IMR-90 (cell line): ENCODE measurements at places on chromosomes 6 and 20. TPM values are rescaled to one million over a fixed set of nuclear protein-coding genes. Genes with fewer than 3 reads are reported as not detected.

GRCh38 chr6:167291623-167292300 is 647 bp downstream of the UNC93A start:
- no peak for DNase-seq
- H3K4me1 ChIP-seq = no peaks in the 10 kb centered on the region
- H3K27me3 ChIP-seq = no peaks in the 10 kb centered on the region
- no peak overlapping the region for H3K4me3 ChIP-seq
- H3K27ac ChIP-seq = no peak overlapping the region

GRCh38 chr6:117503211-117503610 is 20.7 kb downstream of the DCBLD1 start:
- DNase-seq = no peak
- no peak overlapping the region for H3K4me3 ChIP-seq
- peaks cover 18% of the 10 kb centered on the region for H3K4me1 ChIP-seq
- H3K27ac ChIP-seq = no peak overlapping the region
- no peaks in the 10 kb centered on the region for H3K27me3 ChIP-seq

DNA sequence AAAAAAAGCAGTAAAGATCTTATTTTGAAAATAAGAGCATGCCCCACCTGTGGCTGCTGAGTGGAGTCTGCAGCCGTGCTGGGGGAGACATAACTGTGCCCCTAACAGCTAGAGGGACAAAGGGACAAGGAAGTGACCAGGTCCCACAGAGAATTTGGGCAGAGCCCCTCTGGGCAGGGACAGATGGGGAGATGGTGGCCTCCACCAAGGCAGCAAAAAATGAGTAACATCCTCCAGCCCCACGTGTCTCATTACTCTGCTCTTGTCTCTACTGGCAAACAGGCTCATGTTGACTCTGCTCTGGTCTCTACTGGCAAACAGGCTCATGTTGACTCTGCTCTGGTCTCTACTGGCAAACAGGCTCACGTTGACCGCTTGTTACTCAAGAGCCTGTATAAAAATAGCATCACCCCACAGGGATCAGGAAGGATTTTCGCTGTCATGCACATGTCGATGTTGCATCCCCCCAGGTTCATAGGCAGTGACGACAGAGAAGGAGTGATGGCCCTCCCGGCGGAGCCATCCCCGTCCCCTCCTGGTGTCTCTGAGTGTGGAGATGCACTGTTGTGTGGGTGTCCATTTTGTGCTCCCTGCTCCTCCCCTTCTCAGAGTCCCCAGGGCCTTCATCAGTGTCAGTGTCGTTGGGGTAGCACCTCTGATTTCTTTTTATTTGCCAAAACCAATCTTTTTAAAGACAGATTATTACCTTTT is 17.3 kb upstream of the PCMTD2 start:
- H3K4me1 ChIP-seq = no peaks in the 10 kb centered on the region
- peaks cover 13% of the 10 kb centered on the region for H3K27me3 ChIP-seq
- DNase-seq = no peak
- H3K27ac ChIP-seq = no peak overlapping the region
- H3K4me3 ChIP-seq = no peak overlapping the region

DNA sequence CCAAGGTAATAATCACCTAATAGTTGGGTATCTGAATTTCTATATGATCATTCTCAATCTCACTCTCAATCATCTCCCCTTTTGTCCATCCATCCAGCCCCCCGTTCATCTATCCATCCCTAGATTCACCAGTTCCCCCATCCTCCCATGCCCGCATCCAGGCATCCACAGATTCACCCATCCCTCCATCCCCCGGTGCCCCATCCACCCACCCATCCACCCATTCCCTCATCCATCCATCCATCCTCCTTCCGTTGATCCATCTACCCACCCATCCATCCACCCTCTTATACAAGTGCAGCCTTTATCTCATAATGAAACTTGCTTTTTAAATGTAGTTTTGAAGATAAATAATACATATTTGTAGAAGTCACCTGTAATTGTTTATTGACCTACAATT is 76.5 kb downstream of the EYA4 start:
- no peaks in the 10 kb centered on the region for H3K27me3 ChIP-seq
- H3K4me1 ChIP-seq = peaks cover 5% of the 10 kb centered on the region
- no peaks in the 10 kb centered on the region for H3K36me3 ChIP-seq
- DNase-seq = no peak

DNA sequence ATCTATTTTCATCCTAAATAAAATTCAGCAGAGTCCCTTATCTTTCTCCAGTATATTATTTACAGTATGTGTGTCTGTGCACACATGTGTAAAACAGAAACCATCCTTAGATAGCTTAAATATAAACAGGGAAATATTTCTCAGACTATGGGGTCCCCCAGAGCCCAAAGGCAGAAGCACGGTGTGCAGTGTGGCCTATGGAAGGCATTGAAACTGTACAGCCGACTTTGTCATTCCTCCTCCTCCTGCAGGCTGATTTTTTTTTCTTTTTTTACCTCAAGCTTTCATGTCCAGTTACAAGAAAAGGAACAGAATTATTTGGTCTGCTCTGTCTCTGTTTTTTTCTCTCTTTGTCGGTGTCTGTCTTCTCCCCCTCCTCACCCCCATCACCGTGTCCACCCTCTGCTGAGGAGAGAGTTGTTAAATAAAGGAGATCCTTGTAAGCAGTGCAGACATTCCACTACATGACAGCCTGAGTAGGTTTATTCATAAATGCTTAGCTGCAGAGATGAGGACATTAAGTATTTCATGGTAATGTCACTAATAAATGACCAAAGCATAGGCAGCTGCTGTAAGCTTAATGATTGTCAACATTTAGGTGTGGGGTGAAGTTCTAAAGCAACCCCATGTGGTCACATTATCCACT is 31.8 kb upstream of the SLC35D3 start:
- H3K27ac ChIP-seq = no peak overlapping the region
- no peak for DNase-seq
- peaks cover 5% of the 10 kb centered on the region for H3K4me1 ChIP-seq
- no peaks in the 10 kb centered on the region for H3K36me3 ChIP-seq
- H3K4me3 ChIP-seq = no peak overlapping the region

DNA sequence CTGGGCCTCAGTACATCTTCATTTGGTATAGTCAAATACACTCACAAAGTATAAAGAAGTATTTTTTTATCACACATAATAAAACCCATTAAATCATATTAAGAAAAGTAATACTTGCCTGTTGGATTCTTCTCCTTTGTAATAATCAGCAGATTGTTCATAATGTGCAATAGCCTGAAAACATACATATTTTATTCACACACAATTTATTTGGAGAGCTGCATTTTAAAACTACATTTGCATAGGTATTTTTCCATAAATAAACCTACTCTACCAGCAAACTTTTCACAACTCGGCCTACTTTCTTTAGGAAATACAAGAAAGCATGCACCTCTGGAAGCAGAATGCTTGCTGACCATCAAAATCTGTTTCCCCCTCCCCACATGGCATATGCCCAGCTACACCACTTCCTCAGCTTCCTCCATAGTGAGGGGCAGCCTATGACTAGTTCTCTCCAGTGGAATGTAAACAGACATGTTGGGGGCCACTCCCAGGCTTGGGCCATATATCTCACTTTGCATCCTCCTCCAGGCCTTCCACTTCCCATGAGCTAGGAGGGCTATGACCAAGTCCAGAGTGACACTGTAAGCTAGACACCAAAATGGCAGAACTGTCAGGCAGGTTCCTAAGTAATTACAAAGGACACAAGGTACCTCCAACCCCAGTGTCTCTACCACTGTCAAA is 28.3 kb downstream of the GZF1 start:
- no peak for DNase-seq
- peaks cover 32% of the 10 kb centered on the region for H3K36me3 ChIP-seq
- no peaks in the 10 kb centered on the region for H3K27me3 ChIP-seq
- H3K4me1 ChIP-seq = peaks cover 4% of the 10 kb centered on the region; the same call in 1 of the 2 replicates
- no peak overlapping the region; the same call in 1 of the 2 replicates for H3K27ac ChIP-seq

DNA sequence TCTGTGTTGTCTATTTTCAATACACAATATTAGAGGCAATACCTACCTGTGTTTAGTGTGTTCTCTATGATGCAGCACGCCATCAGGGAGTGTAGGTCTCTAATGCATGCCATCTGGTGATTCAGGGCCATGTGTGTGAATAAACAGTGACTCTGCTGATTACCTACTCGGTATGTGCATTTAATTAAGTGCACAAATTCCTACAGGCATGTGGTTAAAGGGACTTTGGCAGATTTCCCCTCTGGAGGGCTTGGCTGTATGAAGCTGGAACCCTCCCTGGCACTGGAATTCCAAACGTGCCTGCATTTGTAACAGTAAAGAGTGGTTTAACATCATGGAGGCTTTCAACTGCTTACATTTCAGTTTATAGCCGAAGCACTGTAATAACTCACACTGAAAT is 401.5 kb upstream of the SASH1 start:
- H3K36me3 ChIP-seq = no peaks in the 10 kb centered on the region
- no peak for DNase-seq
- no peak overlapping the region for H3K4me3 ChIP-seq

DNA sequence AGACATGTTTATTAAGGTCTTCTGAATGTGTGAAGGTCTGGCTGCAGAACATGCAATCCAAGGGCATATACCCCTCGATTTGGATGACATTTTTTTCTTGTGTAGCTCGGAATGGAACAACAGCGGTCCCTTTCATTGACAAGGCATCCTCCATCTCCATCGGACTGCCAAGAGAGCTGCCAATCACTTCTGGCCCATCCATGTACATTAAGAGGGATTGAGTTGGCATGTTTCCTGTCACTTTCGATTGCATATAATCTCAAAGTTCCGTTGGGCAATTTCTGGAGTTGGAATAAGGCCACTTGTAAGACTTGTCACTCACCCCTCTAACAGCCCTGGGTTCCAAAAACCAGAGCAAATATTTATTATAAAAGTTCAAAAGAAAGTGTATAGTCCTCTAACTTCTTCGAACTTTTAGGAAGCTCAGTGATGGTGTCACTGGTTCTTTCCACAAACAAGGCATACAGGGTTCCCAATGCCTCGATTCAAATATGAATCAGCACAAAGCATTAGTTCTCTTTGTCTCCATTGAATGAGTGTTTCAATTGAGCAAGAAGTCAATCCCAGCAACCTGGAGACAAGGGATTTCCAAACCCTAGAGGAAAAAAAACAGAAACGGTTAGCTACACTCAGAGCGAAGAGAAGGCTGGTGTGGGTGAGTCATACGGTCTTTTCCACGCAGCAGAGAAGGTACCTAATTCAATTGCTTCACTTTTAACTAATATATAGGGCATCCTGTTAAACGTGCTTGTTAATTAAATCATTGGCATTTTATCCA is 10.9 kb downstream of the ZNF217 start:
- H3K4me3 ChIP-seq = no peak overlapping the region
- peaks cover 22% of the 10 kb centered on the region for H3K4me1 ChIP-seq
- H3K27ac ChIP-seq = peak overlapping the region; percentile 57
- peak; percentile 95 for DNase-seq
- no peaks in the 10 kb centered on the region for H3K27me3 ChIP-seq

- H3K4me1 ChIP-seq = peaks cover 13% of the 10 kb centered on the region
- no peak overlapping the region for H3K4me3 ChIP-seq
- H3K27ac ChIP-seq = no peak overlapping the region
- no peak for DNase-seq
- no peaks in the 10 kb centered on the region for H3K27me3 ChIP-seq
- H3K36me3 ChIP-seq = no peaks in the 10 kb centered on the region
These were observed 157.4 kb downstream of the JARID2 start for GRCh38 chr6:15403094-15403755.

DNA sequence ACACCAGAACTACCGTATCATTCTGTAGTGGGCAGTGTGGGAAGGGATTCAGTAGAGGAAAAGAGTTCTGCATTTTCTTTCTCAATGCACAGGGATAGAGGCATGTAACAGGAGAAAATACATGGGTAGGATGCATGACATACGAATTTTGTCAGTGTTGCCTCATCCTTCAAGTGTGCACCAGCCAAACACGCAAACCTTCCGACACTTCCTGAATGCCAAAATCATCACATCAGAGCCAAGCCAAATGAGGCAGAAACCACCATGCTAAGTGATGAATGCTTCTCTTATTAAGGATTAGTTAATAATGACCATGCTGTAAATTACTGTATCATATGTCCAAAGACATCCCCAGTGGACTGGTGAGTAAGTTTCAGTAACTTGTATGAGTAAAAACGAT is 27.3 kb downstream of the RAMACL start:
- H3K4me1 ChIP-seq = peaks cover 15% of the 10 kb centered on the region
- H3K27me3 ChIP-seq = no peaks in the 10 kb centered on the region
- H3K4me3 ChIP-seq = no peak overlapping the region
- H3K27ac ChIP-seq = no peak overlapping the region
- DNase-seq = no peak
- H3K36me3 ChIP-seq = peaks cover 20% of the 10 kb centered on the region

DNA sequence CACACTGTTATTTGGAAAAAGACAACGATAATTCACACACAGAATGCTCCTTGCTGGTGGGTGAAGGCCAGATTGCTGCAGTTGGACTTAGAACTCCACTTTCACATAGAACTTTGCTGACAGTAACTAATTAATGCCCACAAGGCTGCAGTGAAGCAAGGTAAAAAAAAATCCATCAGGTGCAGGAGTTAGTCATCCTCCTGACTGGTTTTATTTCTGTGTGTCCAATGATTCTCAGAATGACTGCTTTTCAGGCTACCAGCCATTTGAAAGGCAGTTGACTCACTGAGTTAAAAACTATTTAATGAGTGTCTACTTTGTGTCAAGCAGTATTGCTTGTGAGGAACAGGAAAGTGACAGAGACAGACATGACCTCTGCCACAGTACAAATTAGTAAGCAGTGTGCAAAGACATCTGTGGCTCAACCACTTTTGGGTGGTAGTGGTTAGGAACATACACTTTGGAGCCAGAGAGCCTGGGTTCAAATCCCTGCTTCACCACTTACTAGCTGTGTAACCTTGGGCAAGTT is 41.9 kb downstream of the ELOVL5 start:
- H3K36me3 ChIP-seq = no peaks in the 10 kb centered on the region
- no peak overlapping the region for H3K4me3 ChIP-seq
- peak; percentile 49 for DNase-seq
- peaks cover 7% of the 10 kb centered on the region for H3K4me1 ChIP-seq
- H3K27me3 ChIP-seq = no peaks in the 10 kb centered on the region

DNA sequence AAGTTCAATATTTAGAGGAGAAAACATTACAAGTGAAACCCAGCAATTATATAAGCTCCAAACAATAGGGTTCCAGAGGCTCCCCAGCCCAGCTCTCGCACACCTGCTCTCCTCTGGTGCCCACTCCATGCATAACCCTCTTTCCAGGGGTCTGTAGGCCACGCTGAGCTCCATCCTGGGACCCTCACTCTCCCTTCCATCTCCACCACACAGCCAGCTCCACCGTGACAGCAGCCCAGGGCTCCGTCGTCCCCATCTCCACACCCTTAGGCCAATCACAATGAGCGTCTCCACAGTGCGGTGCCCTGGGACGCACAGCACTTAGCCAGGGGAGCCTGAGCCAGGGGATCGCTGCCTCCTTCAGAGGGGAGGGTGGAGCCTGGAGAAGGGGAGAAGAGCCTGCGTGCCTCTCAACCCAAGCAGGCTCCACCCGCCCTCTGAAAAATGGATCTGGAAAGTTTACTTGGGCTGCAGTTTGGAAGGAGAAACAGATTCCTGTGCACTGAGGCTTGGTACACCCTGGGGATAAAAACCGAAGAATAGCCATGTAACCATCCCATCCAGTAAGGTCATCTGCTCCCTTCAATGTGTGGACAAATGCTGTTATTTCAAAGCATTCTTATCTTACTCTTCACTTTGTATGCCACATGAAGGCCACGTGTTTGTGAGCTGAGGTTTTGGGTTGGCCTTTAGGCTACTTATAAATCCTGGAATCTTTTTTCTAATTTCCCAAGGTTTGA is 72.4 kb upstream of the GGTLC1 start:
- no peak overlapping the region for H3K27ac ChIP-seq
- H3K4me3 ChIP-seq = no peak overlapping the region
- H3K4me1 ChIP-seq = no peaks in the 10 kb centered on the region
- no peak for DNase-seq

Gene HSPA1L
- 0.97 and 1.0 TPM in 2 replicates for polyA plus RNA-seq

Gene ARMH2
- not detected in 2 replicates for polyA plus RNA-seq

Gene CD93
- 0.02 TPM in 1 of 2 replicates, not detected in the other for polyA plus RNA-seq

Gene LY6G6C
- polyA plus RNA-seq = not detected in 2 replicates

Gene NHSL1
- polyA plus RNA-seq = 5.6 and 6.0 TPM in 2 replicates

Gene ARMC12
- polyA plus RNA-seq = 0.56 and 0.74 TPM in 2 replicates

Gene ISM1
- polyA plus RNA-seq = 0.03 TPM in 1 of 2 replicates, not detected in the other

Gene ME1
- polyA plus RNA-seq = 15.7 and 21.5 TPM in 2 replicates

Gene IER3
- polyA plus RNA-seq = 159 and 163 TPM in 2 replicates
